Activated CD4-positive, alpha-beta memory T cell treated with anti-CD3 and anti-CD28 coated beads for 36 hours (primary cell): ENCODE measurements at places on chromosomes 3 and 15. TPM values are rescaled to one million over a fixed set of nuclear protein-coding genes. Genes with fewer than 3 reads are reported as not detected.

- DNase-seq = no peak
These were observed 271.0 kb downstream of the PDZRN3 start for GRCh38 chr3:73353649-73354217.

DNA sequence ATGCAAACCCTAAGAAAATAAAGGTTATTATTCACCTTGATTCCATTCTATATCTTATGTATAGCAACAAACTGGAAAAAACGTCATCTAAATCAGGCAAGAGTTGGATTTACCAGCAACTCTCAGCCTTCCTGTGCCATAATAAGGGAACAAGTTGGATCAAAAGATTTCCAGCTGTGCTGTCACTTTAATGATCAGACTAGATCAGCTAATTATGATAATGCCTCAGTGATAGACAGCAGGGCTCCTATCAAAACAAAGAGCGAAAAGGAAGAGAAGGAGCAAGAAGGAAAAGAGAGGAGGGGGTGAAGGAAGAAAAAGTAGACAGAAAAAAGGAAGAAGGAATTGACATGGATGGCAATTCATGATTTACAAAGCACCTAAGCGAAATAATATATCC is 36.7 kb upstream of the BCL6 start:
- DNase-seq = no peak

Gene CCR1
- 0.80 TPM for total RNA-seq

- DNase-seq = no peak
These were observed 162.7 kb upstream of the IQSEC1 start for GRCh38 chr3:13235897-13236296.

Gene PAQR5
- 0.15 TPM for total RNA-seq

- DNase-seq = no peak
These were observed 33.9 kb upstream of the STT3B start for GRCh38 chr3:31498791-31499190.

GRCh38 chr3:186097663-186098451 is 11.0 kb downstream of the ETV5 start:
- DNase-seq = no peak

- DNase-seq = no peak
These were observed 165.7 kb downstream of the GAP43 start for GRCh38 chr3:115788921-115789470.

GRCh38 chr15:92623435-92623834 is 32.1 kb downstream of the FAM174B start:
- no peak for DNase-seq

DNA sequence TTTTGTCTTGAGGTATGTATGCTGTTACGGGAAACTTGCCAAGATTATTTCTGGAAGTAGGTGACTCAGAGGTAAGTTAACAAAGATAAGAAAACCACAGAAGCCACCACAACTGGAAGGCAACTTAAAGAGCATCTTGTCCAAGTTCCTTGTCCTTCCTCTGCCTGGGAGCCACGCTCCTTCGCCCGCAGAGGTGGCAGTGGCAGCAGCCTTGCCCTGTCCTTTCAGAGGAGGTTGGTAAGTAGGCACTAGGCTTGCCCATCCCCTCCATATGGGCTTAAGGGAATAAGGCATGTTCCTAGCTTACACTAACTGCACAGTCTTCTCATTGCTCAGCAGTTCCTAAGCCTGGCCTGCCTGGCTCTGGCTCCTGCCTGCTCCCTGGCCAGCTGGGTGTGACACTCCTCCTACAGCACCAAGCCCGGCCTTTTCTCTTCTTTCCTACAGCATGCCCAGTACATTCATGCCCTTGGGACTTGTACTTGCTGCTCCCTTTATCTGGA is 48.0 kb upstream of the RAB6B start:
- no peak for DNase-seq

Gene TF
- 0.44 TPM for total RNA-seq

- DNase-seq = no peak
These were observed 71.5 kb downstream of the FAM174B start for GRCh38 chr15:92584105-92584504.

GRCh38 chr15:29821416-29822099 is 710 bp downstream of the TJP1 start:
- DNase-seq = peak; percentile 40

DNA sequence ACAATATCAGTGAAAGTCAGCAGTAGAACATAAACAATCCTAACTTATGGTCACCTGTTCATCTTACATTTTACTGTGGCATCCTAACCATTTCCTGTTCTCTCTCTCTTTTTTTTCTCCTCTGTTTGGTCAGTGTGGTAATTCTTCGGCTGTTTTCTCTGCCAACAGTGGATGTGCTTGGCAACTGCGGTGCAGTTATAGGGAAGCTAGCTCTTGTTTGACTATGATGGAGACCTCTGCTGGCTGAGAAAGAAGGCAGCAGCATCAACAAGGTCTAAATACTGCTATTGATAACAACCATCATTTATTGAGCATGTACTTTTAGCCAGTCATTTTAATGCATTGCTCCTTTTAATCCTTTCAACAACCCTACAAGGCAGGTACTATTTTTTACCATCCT is 723 bp upstream of the DRD3 start:
- no peak for DNase-seq

- no peak for DNase-seq
These were observed 33.3 kb downstream of the RHCG start for GRCh38 chr15:89463113-89463512.

Gene CLDN1
- total RNA-seq = 0.22 TPM

GRCh38 chr15:67613211-67613610 is 70.7 kb downstream of the MAP2K5 start:
- no peak for DNase-seq

GRCh38 chr15:31740203-31740602 is 290.1 kb upstream of the CHRNA7 start:
- DNase-seq = no peak

DNA sequence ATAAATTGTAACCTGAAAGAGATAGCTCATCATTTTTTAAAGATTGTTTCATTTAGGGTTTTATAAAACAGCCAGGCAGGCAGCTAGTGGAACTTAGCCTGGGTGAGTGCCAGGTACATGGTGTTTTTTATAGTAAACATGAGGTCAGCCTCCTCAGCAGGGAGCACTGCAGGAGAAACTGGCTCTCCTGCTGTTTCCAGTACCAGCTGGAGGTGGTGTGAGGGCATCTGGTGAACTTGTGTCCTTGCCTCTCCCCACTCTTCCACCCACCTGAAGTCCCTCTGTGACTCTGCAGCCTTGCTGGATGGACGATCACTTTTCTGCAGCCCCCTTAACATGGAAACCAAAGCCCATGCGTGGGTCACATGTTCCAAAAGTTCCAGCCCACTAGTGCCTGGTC is 128.4 kb downstream of the FAM174B start:
- no peak for DNase-seq

Gene CXCR6
- total RNA-seq = 4.0 TPM

GRCh38 chr3:129603991-129604749 is 2.3 kb downstream of the PLXND1 start:
- DNase-seq = no peak

GRCh38 chr3:69013253-69014021 is at the start of gene EOGT:
TSS of gene EOGT (minus strand) at chr3:69013684. CDS start at chr3:69009846, 3,838 bp downstream.
- DNase-seq = peak; percentile 90

DNA sequence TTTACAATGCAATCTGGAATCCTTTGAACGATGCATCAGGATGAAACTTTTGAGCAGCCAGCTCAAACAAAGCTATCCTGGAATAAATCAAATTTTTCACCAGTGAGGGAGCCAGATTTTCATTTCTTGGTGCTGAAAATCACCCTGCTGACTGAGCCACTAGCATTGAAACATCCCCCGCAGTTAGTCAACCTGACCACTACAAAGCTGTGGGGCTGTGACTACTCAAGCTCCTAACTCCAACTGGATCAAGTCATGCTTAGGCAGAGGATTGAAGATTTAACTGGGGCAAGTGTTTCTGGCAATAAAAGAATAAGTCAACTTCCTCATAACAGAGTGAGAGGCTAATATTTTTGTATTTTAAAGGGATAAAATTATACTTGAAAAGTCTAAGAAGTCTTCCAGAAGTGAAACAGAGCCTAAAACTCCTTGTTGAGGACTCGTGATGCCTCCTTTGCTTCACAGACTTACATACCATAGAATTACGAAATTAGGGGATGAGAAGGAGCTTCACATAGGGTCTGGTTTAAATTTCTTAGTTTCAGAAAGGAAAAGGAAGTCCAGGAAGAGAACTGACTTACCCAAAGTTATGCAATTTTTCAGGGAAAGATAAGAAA is 177.8 kb downstream of the SERPINI1 start:
- DNase-seq = no peak

Gene SERPINI2
- not detected for total RNA-seq

- DNase-seq = no peak
These were observed 316.2 kb downstream of the PTPRG start for GRCh38 chr3:61877359-61878138.

DNA sequence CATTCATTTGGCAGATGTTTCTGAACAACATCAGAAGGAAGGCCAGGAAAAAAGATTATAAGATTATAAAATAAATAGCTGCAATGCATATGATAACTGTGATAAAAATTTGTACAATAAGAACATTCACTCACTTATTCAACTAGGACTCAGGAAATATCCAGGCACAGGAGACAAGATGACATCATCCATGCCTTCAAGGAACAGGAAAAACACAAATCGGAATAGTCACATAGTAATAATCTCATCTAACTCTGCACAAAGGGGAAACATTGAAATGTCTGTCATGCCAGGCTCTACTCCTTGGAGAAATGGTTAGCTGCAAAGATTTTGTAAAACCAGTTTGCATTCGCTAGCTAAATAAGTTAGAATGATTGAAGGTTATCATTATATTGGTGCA is 233.5 kb upstream of the AGTR1 start:
- no peak for DNase-seq

DNA sequence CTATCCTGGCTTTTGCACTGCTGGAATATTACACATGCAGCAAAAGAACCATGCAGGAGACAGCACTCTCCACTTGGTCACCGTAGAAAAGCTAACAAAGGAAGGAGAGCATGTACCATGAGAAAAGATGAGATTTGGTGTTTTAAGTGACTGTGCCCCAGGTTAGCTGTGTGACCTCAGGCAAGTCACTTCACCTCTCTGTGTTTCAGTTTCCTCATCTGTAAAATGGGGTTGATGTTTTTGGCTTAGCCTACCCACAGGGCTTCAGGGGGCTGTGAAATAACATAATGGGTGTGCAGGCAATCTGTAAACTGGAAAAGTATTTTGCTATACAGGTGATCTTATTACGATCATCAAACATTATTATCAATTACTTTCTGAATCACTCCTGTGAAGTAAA is 69.3 kb upstream of the SLC6A11 start:
- no peak for DNase-seq

GRCh38 chr3:78887029-78887428 is 880.8 kb downstream of the ROBO1 start:
- DNase-seq = no peak

DNA sequence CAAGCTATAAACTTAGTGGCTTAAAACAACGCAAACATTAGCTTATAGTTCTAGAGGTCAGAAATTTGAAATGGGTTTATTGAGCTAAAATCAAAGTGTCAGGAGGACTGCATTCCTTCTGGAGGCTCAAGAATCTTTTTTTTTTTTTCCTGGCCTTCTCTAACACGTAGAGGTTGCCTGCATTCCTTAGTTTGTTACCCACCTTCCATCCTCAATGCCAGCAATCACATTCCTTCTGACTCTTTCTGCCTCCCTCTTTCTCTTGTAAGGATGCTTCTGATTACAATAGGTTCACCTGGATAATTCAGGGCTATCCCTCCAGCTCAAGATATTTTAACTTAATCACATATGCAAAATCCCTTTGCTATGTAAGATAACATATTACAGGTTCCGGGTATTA is 24.8 kb downstream of the REC114 start:
- DNase-seq = no peak

- DNase-seq = no peak
These were observed 316.0 kb downstream of the CLSTN2 start for GRCh38 chr3:140250945-140251344.

- DNase-seq = no peak
These were observed 41.0 kb downstream of the BCL2L10 start for GRCh38 chr15:52071570-52071969.

Gene ECE2
- not detected for total RNA-seq
